ENCODE measurements at places on chromosomes 12 and 14.
A peak's percentile ranks its signal among the peaks of the same experiment; 100 is the strongest.

DNA sequence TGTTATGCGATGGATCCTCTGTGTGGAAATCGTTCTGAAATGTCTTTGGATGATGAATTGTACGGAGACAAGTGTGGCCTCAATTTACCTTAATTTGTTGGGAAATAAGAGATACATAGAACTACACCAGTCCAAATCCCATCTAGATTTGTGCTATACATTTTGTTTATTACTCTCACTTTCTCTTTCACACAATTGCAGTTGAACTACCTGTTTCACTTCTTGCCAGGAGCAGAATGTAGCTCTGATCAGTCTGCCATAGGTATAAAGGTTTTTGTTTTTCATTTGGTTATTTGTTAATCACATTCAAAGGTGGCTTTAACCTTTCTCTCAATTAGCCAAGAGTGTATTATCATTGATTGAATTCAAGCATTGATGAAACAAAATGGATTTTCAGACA is 268.2 kb downstream of the SNAPC1 start:
- no peak for DNase-seq

DNA sequence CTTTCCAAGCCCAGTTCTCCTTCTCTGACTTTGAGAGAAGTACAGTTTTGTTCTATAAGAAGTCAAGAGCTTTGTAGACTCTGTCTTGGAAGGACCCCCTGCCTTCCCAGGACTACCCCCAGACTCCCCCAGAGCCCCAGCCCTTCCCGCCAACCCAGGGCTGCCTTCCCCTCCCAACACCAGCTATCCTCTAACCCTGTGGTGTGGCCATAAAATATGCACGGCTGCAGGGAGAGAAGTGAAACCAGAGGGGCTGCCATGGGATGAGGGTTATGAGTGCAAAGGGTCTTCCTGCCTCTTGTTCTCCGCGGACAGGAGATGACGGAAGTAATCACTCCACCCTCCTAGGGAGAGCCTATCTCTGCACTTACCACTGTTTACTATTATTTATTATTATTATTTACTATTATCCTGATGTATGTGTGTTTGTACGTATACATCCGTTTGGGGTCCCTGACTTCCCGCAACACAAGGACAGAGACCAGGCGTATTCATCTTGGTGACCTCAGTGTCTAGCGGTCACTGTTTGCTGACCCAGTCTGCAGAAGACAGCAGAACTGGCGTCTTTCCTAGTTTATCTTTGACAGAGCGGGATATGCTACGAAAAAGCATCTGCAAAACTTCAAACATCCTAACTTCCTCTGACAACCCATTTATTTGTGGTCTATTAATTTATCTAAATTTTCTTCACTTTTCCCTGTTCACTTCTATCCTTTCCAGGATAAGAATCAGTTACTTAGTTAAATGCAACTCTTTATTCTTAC is 3.5 kb upstream of the SCNN1A start:
- no peak for DNase-seq

DNA sequence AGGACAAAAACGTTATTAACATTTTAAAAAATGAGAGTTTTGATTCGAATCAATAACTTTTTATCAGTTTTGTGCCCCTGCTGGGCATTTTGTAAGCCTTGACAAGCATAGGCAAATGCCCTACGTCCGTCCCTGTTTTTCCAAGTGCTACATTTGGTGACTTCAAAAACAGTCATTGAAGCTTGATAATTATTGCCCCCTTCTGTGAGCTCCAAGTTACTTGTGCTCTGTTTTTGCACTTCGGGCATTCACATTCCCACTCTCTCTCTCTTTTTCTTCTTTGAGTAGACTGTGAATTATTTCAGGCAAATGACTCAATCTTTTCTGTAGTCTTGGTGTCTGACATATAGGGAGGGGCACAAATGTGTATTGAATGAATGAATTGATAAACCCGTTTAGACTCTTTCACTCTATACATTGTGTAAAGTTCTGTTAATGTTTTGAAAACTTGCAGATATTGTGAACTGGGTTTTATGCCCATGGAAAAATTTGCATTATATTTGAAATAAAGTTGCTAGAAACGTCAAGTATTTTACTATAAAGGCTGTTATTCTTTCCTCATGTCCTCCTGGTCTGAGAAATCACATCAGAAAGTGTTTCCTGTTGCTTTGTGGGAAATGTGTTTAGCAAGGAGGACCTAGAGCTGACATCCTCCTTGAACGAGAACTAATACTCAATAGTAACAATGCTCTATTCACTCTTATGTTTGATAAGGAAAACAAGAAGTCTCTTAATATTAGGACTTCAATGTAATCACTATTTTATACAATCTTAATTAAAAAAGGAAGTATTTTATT is 1.4 kb downstream of the APAF1 start:
- DNase-seq: no peak

DNA sequence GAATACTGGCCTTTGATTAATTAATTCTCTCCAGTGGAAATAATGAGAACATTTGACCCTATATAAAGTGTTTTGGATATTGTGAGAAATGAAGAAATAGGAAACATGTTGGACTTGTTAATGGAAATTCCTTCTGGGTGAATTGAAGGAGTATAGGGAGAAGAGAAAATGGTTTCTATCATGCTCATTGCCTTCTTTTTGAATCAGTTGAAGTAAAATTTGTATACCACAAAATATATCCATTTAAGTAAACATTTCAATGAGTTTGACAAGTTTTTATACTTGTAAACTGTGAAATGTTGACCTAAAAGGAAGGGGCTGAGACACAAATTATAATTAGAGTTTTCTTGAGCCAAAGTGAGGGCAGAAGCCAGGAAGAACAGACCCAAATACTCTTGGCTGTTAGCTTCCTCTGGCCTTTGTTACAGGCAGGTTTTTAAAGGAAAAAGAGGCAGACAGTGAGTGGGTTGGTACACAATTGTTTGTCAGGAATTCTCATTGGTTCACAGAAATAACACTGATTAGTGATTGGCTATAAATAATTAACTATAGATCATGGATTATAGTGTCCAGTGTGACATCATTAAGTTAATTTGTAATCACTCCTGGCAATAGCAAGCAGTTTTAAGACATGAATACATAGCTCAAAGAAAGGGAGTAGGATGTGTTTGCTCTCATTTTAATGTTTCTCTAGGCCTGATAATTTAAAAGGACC is 826 bp downstream of the ZNF705A start:
- no peak for DNase-seq

DNA sequence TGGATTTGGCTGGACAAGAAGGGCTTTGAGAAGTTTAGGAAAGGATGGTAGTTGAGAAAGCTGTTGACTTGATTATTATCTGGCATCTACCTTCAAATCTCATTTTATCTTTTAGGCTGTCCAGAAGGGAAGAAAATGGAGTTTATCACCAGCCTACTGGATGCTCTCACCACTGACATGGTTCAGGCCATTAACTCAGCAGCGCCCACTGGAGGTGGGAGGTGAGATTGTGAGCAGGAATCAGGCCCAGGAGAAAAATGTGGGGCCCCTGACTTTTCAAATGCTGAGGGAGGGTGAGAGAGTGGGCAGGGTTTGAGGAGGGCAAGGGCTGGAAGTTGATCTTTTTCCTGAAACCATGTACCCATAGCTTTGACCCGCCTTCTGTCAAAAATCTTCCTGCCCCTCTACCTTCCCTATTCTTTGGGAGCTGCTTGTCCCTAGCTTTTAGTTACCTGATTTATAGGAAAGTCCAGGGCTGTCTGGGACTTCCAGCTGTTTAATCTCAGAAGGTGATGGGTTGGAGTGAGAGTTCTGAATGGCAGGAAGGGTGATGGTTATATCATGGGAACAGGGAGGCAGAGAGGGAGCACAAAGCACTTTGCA is 134.2 kb downstream of the SMOC1 start:
- peak; percentile 56 for DNase-seq

DNA sequence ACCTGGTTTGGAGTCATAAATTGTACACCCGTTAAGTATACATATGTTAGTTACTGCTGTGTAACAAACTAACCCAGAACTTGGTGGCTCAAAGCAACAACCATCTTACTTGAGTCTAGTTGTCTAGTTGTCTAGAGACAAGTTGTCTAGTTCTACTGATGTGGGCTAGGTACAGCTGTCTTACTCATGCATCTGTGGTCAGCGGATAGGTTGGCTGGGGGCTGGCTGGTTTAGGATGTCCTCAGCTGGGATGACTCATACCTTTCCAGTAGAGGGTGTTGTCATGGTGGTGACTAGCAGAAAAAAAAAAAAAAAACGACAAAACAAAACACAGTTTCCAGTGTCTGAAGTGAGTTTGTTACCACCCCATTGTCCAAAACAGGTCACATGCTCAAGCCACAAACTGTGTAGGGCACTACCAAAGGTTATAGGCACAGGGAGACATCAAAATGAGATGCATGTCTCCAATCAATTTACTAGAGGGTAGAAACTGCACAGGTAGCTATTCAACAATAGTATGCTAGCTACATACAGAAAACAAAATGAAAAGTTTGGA is 680.3 kb downstream of the MED13L start:
- no peak for DNase-seq

GRCh38 chr12:57072661-57073060 is 5.9 kb downstream of the NEMP1 start:
- DNase-seq: no peak

DNA sequence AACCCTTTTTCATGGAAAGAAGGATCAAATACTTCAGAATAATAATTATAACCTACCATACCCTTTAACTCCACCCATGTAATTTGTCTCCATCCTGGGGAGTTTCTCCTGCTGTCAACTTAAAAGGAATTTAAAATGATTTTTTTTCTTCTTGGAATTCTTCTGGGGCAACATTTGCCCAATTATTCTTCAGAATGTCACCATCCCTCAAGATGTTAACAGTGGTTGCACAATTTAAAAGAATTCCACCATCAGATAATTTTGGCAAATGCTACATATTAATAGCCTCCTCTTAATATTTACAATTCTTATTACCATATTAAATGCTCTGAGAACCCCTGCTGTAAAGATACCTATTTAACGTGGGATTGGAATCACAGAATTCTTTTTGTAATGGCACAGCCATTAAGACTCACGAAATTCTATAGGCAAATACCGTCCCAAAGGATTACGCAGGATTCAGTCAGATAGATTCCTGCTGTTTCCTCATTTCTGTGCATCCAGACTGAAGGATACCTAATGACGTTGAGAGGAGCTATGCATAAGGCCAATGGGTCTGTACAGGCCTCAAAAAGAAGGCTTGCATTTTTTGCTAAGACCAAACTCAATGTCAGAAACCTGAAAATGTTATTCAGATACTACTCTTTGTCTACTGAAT is 177.5 kb downstream of the DAD1 start:
- DNase-seq: no peak

GRCh38 chr14:103329401-103330347 is 4.4 kb upstream of the EIF5 start:
- DNase-seq: no peak
